ENCODE measurements at places on chromosomes 3 and 15. TPM values are rescaled to one million over a fixed set of nuclear protein-coding genes. Genes with fewer than 3 reads are reported as not detected.

DNA sequence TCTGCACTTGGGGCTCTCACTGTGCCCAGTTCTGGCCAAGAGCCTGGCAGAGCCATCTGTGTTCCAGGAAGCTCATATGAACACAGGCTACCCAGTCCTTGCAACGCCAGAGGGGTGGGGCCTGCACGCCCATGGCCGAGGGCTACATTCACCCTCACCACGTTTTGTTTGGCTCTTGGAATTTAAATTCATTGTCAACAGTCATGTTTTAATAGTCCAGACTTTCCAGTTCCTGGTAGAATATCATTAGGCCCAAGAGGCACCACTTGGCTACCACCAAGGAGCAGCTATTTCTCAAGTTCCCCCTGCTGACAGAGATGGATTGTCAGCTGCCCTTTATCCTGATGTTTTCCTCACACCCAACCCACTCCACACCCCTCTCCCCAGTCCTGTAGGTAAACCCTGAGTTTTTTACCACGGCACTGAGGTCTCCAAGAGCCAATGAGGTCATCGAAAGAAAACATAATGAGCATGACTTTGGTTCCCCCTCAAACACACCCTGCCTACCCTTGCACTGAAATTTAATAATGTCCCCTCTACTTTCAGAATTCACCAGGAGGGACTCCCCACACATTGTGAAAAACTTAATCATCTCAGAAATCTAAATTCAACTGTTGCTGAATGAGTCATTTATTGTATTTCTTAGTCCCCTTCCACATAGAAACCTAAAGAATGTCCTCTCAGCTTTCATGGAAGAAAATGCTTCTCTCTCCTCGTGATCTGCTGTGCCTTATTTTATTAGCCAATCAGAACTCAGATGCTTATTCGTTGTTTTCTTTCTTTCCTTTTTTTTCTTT is 125.1 kb downstream of the SHQ1 start:
- DNase-seq, result peak; percentile 64

DNA sequence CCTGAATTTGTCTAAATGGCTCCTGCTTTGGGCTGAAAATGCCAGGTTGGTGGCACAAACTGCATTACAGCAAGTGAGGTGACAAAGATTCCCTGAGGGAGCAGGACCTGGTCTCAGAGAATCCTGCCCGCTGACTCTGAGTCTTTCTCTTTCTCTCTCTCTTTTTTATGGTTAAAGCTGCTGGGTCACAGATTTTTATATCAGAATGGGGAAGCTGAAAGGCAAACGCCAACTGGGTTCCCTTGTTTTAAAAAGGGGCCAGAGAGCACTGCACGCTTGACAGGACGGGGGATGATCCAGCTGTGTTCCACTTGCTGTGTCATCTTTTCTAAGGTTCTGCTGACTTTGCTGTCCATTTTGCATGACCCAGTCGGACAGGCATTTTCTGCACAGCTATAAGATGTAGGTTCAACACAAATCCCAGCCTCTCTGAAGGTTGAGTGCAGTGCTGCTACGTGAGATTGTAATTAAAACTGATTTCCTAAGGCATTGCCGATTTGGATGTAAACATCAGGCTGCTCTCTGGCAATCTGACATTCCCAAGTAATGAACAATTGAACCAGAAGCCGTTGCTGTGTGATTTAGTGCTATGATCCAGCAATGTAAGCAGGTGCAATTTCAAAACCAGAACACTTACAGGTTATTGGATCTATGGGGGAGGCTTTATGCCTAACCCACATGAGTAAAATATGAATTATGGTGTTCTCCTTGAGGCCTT is 25.8 kb downstream of the ARHGEF3 start:
- DNase-seq, result no peak

DNA sequence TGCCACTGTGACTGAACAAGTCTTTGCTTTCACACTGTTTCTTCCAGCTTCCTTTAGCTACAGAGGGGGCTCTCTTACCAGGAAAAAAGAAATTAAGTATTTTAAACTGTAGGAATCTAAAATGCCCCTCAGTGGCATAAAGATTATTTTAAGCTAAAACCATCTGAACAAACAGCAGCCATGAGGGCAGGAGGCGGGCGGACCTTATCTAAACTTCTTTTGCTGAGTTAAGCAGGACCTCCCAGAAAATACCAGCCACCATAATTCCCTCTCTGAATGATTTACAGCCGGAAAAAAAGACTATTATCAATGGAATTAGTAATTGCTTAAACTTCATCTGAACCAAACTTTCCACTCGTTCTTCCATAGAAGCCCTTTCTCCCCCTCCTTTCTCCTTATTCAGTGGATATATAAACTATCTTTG is 5.2 kb upstream of the TOPAZ1 start:
- DNase-seq, result no peak

DNA sequence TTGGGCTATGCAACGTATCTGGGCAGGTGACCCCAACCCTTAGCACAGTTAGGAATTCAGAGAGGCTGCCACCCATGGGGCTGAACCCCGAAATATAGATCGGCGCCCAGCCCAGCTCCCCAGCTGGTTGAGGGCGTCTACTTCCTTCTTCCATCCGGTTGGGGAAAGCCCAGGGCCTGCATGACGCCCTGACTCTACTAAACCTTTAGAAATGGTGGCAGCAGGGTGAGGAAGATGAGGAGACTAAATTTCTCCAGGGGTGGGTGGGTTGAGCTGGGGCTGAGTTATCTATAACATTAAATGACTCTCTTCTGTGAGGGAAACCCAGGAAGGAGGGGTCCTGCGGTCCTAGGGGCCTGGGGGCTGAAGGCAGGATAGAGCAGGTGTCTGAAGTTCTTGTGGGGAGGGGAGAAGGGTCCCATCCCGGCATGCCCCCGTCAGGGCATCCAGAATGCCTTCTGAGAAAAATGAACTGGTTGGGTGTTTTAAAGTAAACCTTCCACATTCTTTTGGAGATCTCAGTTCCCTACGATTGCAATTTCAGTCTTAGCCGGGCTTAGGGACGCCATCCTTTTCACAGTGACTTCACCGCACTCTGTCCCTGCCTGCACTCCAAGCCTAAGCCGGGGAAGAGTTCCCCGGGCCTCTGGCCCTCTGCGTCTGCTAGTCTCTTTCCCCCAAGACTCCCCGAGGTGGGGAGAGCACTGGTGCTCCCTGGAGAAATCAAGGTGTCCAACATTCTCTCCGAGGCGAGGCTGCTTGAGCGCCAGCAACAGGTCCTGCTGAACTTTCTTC is 28.5 kb downstream of the NR2F2 start:
- DNase-seq, result no peak

DNA sequence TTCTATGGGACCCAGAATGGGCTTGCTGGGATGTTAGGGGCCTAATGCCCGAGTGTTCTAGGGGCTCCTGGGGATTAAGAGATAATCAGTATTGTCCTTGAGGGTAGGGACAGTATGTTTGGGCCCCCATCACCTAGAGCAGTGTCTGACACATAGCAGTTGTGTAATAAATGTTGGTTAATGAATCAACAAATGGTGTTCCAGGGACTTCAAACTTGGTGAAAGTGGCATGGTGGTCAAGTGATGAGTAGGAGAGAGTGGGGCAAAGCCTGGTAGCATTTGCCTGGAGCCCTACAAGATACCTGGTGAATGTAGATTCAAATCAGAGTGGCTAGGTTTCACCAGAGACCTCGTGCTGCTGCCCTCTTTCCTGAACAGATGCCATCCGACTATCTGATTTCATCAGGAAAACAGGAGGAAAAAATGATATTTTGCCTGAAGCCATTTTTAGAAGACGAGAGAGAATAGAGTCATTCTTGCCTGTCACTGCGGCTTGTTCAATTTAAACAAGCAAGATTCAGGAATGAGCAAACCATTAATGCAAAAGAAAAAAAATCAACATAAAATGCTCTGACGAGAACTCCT is 117.3 kb downstream of the RPL22L1 start:
- no peak for DNase-seq

GRCh38 chr3:177146646-177147045 is 50.6 kb downstream of the TBL1XR1 start:
- DNase-seq, result no peak

- no peak for DNase-seq
Measured at GRCh38 chr15:80957556-80957955, 32.1 kb downstream of the MESD start.

- no peak for DNase-seq
Measured at GRCh38 chr15:50107591-50108408, 11.2 kb downstream of the ATP8B4 start.

- no peak for DNase-seq
Measured at GRCh38 chr15:74994685-74995084, 678 bp upstream of the SCAMP5 start.

DNA sequence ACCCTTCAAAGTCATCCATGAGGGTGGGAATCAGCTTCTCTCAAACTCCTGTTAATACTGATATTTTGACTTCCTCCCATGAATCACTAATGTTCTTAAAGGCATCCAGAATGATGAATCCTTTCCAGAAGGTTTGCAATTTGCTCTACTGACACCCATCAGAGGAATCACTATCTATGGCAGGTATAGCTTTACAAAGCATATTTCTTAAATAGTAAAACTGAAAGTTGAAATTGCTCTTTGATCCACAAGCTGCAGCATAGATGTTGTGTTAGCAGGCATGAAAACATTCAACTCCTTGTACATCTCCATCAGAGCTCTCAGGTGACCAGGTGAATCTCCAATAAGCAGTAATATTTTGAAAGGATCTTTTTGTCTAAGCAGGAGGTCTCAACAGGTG is 66.3 kb downstream of the B3GNT5 start:
- DNase-seq, result no peak

Gene LRRIQ4
- total RNA-seq, result 1.3 TPM

Gene ACSBG1
- total RNA-seq, result 3.1 TPM

Gene FGF12
- 39.9 TPM for total RNA-seq

Gene GOLGA6A
- 0.36 TPM for total RNA-seq

Gene CFAP91
- total RNA-seq, result 13.3 TPM

Gene SIDT1
- total RNA-seq, result 37.4 TPM

Gene P2RY1
- 32.8 TPM for total RNA-seq

Gene ITIH1
- 0.18 TPM for total RNA-seq

Measured in cerebellum (tissue), 4 donors.